NCI-H187 treated with DMSO at 0.1 percent for 48 hours (cell line): ENCODE measurements at places on chromosomes 16 and 17.

GRCh38 chr16:4385789-4386450 is 14.3 kb downstream of the VASN start:
- no peak for DNase-seq

GRCh38 chr17:17206913-17207335 is 791 bp upstream of the PLD6 start:
- DNase-seq = no peak

DNA sequence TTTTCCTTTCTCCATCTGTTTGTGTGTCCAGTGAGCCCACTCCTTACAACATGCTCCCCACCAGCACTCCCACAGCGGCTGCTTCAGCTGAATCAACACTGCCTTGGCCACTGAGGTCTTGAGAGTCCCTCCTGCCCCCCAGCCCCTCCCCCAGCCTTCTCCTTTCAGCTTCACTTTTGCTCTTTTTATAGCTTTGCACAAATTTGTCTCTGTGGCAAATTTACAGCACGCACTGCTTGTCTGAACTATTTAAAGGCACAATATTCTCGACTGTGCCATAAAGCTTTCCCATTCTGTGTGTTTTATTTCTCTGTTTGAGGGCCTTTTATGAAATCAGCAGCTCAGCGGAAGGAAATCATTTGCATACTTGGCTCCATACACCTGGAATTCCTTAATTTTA is 579.3 kb downstream of the TOX3 start:
- no peak for DNase-seq

GRCh38 chr17:38702916-38703741 is 1.9 kb upstream of the MLLT6 start:
- no peak for DNase-seq

GRCh38 chr17:66814570-66814969 is 20.3 kb upstream of the CACNG5 start:
- no peak for DNase-seq

DNA sequence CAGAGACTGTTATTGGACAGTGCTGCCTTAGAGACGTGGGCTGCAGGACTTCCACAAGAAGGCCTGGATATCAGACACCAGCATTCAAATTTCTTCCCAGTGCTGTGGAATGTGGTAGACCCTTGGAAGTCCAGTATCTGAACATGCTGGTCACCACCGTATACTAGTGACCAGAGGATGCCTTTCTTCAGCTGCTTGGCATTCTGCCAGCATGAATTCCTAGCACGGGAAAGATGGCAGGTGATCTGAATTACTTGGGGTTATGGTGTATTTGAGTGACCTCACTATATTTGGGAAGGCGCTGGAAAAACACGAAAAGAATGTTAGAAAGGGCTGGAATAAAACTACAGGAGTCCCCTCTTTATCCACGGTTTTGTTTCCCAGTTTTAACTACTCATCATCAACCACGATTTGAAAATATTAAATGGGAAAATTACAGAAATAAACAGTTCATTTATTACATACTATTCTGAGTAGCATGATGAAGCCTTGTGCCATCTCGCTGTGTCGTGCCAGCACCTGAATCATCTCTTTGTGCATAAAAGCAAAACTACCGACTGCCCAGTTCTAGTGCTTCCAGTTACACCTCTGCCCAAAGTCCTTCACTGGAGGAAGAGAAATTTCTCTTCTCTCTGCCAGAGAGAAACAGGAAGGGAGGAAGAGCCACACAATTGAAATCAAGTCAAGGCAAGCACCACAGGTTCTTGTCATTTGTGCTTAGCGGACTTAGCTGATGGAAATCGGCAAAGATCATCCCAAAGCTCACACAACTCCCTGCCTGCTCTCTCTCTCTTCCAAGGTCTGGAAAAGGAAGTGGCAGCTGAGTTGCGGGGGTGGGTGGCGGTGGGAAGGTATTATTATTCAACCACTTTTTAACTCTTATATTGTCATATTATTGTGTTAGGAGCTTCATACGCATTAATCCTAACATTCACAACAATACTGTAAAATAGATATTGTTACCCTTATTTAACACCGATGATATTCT is 1.4 kb upstream of the CHST4 start:
- DNase-seq = no peak

- no peak for DNase-seq
Measured at GRCh38 chr17:10226930-10227695, 28.7 kb upstream of the GAS7 start.

GRCh38 chr16:56042416-56042815 is 148.9 kb upstream of the GNAO1 start:
- no peak for DNase-seq

DNA sequence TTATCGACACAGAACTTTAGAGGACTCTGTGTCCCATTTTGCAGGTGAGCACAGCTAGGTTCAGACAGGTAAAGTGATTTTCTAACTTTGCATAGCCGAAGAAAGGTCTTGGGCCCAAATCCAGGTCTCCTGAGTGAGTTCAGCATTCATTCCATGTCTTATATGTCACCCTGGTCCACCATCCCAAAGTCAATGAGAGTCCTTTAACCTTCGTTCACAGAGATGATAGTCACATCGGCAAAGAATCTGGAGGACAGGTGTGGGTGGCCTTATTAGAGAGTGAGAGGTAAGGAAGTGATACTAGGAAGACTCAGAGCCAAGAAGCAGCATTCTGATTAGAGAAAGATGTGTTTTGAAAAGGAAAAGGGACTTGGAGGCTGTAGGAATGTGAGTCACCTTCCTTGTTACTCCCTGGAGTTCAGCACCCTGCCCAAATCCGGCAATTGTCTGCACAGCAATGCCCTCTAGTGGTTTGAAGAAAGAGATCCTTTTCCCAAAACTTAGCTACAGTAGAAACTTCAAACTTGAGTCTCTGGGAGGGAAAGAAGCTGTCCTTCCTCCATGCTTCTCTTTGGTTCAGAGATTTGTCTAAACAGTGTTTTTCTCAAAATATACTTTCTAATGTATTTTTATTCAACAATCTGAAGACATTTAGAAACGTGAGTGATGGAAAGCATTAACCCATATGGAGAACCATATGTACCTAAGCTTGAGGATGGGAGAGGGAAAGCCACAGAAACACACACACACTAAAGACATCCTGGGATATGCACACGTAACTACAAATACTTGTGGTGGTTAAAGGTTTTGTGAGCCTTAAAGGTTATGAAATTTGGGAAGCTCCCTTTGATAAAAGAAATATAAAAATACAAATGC is 96.4 kb upstream of the SHISA6 start:
- DNase-seq = no peak

GRCh38 chr16:77885571-77886295 is 97.4 kb downstream of the VAT1L start:
- DNase-seq = no peak

- no peak for DNase-seq
Measured at GRCh38 chr16:11835891-11836649, 15.3 kb downstream of the RSL1D1 start.

GRCh38 chr16:69522041-69522578 is 43.7 kb upstream of the NFAT5 start:
- DNase-seq = no peak

DNA sequence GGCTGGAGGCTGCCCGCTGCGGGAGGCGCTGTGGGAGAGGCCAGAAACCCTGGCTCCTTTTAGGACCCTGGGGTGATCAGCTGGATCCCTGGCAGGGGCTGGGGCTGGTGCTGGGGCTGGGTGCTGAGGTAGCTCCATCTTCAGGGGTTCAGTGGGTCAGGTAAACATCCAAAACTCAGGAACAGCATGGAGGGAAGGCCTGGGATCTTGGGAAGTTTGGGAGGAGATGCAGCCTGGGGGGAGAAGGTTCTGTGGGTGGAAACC is 21.0 kb downstream of the ADGRG5 start:
- DNase-seq = no peak

DNA sequence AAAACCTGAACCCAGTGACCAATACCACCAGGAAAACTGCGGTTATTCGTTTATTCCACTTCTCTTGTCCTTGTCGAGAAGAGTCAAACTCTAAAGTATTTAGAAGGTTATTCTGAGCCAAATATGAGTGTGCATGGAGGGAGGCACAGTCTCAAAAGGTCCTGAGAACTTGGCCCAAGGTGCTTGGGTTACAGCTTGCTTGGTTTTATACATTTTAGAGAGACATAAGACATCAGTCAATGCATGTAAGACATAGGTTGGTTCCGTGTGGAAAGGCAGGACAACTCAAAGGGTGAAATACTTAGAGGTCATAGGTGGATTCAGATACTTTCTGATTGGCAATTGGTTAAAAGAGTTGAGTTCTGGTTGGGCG is 681 bp upstream of the TRAP1 start:
- DNase-seq = no peak

- DNase-seq = no peak
Measured at GRCh38 chr17:50187394-50187725, 14.1 kb downstream of the COL1A1 start.

- no peak for DNase-seq
Measured at GRCh38 chr17:32596628-32597027, 109.8 kb downstream of the CDK5R1 start.

- no peak for DNase-seq
Measured at GRCh38 chr17:37713624-37714023, 31.2 kb downstream of the HNF1B start.

DNA sequence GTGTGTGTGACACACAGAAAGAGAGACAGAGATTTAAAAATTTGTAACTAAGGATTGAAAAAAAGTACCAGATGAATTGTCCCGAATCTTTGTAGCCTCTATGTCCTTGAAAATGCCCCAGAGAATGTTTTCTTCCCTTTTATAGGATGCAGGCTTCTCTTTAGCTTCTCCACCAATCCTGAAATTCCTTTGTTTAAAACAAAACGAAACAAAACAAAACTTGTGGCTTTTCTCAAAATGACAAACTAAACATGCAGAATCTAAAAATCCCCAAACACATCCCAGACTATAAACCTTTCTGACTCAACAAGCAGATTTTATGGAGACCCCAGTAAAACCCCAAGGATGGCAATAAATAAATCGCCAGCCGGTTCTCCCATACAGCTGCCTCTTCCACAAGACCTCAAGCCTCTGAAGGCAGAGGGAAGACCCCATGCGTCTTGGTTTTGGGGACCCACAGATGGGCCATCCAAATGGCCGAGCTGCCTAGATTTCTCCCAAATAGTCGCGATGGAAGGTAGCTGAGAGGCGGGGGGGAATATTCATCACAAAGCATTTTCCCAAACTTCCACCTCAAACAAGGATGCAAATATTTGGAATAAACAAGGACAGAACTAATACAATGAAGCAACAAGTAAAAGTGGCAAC is 269.5 kb upstream of the FOXF1 start:
- no peak for DNase-seq

GRCh38 chr17:67487506-67487905 is 110.4 kb downstream of the PITPNC1 start:
- no peak for DNase-seq

GRCh38 chr17:36188891-36189306 is 7.7 kb downstream of the CCL3L1 start:
- DNase-seq = no peak

- DNase-seq = no peak
Measured at GRCh38 chr16:48462106-48462740, 77.0 kb upstream of the SIAH1 start.

DNA sequence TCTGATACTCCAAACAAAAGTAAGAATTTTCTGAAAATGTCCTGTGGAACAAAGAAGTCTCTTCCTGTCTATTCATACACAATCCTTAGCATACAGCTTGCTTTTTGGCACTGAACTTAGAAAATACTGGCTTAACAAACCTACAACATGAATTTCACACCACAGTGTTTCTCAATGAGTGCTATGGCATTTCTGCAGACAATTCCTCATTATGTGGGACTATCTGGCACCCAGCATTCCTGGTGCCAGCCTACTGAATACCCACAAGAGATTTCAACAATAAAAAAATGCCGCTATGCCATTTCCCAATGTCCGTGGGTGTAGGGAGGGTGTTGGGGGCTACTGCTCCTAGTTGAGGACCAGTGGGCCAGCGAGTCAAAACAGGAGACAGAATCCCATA is 62.1 kb downstream of the ZNF652 start:
- no peak for DNase-seq

DNA sequence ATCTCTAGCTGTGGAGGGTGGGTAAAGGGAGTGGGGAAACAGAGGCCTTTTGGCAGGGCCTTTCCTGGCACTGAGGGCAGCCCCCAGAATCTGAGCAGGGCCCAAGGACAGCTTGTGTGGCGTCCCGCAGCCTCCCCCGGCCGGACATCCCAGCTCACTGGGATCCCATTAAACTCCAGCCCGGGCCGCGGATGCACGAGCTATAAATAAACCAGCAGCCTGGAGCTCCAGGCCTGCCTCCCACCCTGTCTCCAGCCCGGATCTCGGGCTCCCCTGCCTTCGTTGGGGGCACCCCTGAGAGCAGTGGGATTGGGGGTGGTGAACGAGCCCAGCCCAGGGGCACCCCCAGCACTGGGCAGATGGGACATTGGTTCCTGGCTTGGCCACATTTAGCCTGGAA is 13.8 kb upstream of the AATK start:
- no peak for DNase-seq

DNA sequence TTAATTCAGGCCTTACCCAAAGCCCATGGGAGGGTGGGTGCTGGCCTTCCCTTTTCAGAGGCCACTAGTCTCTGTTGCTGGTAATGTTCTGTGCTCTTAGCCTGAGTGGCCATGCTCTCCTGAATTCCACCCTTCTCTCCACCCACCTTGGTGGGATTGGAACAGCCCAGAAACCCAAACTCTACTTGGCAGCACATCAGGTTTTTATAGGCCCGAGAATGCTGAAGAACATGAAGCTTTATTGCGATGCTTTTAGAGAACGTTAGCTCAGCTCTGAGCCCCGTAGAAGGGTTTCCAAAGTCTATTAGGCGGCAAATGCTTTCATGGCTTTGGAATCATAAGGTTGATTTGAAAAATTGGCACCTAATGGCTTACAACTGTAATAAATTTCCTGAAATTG is 209.3 kb downstream of the MSI2 start:
- no peak for DNase-seq

DNA sequence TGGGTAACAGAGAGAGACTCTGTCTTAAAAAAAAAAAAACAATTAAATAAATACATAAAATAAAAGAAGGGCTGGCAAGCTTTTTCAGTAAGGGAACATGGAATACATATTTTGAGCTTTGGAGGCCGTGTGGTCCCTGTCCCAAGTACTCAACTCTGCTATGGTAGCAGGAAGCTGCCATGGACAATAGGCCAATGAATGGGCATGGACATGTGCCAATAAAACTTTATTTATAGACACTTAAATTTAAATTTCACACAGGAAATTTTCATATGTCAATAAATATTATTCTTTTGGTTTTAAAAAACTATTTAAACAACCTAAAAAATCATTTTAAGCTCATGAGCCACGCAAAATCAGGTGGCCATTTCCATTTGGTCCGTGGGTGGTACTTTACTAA is 3.8 kb downstream of the OTOA start:
- no peak for DNase-seq

- no peak for DNase-seq
Measured at GRCh38 chr16:85302018-85302847, 190.0 kb upstream of the CIBAR2 start.

GRCh38 chr16:60674241-60674640 is 1362.0 kb downstream of the CDH8 start:
- DNase-seq = no peak

GRCh38 chr17:9003355-9004131 is 17.8 kb upstream of the NTN1 start:
- DNase-seq = no peak
